ENCODE measurements at places on chromosomes 11 and 22.

GRCh38 chr11:32315121-32315520 lies 120.2 kb downstream of the WT1 start:
- DNase-seq, result no peak

DNA sequence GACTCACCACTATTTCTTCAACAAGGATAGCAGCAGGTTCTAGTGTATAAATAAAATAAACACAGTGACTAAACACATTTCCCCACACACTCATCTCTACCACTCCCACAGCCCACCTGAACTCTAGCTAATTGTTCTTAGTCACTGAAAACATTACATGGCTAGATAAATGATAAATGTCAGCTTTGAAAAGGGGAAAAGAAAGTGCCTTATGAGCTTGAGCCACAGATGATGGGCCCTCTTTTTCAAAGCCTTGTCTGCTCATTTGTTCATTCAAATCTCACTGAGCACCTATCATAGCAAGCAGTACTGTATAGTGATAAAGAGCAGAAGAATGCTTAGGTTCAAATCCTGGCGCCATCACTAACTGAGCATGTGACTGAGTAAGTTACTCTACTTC lies 58.3 kb downstream of the SIK3 start:
- DNase-seq, result no peak

DNA sequence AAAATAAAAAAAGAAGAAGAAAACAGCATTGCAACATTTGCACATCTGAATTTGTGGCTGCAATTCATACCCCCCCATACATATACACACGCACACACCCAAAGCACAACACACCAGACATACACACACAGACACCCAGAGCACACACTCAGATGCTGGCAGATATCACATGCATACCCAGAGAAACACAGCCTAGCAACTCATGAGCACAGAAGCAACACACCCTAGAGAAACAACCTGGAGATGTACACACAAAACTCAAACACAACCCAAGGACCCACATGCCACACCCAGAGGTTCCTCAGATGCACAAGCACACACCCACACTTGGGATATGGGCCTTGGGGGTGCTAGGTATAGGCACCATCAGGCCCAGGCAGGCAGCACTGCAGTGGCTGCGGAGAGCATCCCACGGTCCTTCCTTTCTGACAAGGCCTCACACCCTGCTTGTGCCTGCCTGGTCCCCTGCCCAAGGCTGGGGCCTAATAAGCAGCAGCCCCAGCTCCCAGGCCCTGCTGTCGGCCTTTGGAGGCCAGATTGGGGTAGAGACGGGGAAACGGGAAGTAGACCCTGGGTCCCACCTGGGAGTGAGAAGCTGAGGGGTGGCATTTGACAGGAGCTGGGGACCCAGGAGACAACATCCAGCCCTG lies 3.1 kb downstream of the CST6 start:
- DNase-seq, result no peak

DNA sequence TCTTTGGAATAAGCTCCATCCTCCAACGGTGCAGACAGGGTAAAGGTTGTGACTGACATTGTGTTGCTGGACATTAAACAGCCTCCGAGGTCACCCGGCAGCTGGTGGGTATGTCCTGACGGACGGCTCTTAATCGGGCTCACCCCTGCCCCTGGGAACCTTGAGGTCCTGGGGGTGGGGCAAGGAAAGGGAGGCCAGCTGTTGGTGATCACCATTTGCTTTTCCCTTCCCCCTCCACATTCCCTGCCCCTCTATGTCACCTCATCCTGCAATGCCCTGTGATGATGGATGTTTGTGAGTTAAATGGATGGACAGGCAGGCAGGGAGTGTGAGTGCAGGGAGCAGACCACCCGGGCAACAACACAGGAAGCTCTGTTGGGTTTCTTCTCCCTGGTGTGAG lies 26.3 kb downstream of the APLNR start:
- DNase-seq, result peak; percentile 48

Measured in right forelimb (tissue), 1 donor.